D721Med (cell line): ENCODE measurements at places on chromosomes 13 and 19.

GRCh38 chr13:70386919-70387318, 278.7 kb upstream of the KLHL1 start:
- DNase-seq: no peak

- DNase-seq: no peak
These were observed 17.3 kb upstream of the MYDGF start for GRCh38 chr19:4687396-4687795.

- DNase-seq: no peak
These were observed 10.4 kb upstream of the ASF1B start for GRCh38 chr19:14146789-14147216.

DNA sequence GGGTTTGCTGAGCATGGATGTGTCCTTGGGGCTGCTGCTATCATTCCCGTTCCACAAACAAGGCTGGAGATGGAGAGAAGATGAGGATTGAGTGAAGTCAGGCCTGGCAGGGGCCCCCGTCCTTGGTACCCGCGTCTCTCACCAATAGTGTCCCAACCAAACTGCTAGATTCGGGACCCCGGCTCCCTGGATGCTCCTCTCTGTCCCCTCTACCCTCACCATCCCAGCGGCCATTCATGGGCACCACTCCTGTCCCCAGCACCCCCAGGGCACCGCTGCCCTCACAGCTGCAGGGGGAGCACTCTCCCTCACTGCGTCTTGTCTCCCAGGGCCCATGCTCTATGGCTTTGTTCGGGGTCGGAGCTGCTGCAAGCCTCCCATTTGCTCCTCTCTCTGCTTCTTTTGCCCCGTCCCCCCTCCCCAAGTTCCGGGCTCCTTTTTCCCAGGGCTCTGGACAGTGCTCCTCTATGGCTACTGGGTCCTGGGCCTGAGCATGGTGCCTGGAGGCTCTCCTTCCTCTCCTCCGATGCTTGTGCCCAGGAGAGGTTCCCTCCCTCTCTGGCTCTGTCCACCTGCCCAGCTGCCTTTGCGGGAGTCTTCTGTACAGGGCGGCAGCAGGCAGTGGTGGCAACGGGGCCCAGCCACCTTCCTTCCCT, 219.5 kb downstream of the TEX29 start:
- no peak for DNase-seq

DNA sequence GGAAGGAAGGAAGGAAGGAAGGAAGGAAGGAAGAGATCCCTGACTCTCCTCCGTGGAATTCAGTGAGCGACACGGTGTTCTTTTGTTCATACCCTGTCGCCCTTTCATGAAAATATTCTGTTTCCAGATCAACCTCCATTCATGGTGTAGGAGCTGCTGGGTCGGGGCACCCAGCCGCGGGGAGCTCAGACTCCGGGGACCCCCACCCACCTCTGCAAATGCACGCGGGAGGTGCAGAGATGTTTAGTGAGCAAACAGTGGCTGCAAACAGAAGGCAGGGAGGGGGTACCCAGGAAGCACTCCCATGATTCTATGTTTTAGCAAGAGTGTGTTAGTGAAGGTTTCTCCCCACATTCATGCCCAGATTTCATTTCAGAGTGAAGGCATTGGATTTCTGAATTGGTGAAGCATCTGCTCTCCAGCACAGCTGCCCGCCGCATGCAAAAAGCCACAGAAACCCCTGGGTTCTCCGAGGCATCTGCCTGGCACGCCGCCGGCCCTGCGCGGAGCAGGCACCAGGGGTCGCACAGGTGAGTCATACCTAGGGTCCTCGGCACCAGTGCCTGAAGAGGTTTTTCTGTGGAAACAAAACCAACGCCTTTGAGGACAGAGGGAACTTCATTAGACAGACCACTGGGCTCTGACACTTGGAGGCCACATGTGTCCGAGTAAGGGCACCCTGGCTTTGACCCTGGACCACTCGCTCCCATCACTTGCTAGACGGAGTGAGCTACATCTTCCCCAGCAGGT, 80.6 kb downstream of the ZNF557 start:
- no peak for DNase-seq

DNA sequence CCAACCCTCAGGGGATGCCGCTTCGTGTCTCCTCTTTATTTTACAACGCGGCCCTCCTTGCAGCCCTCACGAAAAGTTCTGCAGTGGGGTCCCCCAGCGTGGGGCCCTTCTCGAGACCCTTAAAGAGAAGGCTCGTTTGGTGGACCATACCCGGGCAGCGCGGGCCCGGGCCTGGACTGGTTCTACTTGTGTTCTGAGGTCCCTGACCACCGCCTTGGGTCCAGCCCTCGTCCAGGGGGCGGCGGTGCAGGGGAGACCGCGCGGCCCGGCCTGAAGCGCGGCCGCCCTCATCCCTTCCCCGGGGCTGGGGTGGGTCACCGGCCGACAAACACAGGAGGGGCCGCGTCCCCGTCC, 400 bp upstream of the SERP2 start:
- DNase-seq: no peak

DNA sequence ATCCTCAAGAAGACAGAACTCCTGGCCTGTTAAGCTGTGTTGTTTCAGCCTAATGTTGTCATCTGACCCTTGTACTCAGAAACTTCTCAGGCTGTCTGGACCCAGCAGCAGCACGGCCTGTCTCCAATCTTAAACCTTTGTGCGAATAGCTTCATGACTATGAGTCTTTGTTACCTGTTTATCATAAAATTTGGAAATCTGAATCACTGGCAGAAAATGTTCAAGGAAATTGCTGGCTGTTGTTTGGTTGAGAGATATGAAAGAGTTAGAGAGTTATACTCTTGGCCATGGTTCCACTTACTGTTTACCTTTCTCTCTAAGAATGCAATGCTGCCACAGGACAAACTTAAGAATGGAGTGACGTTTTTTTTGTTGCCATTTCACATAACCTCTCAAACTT, 59.6 kb downstream of the EFNB2 start:
- DNase-seq: no peak

DNA sequence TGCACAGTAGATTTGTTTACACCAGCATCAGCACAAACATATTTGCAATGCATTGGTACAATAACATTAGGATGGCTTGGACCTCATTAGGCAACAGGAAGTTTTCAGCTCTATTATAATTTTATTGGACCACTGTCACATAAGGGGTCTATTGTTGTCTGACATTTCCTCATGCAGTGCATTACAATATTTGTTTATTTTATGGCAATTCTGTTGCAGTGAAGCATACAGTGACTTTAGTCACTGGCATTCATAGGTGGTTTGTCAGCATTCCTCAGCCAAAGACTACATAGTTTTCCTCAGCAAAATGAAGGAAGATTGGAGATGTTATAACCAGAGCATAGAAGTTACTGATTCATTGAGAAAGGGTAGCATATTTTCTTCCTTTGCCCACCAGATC, 1732.9 kb downstream of the PCDH9 start:
- no peak for DNase-seq

GRCh38 chr13:53848366-53848961, 819.9 kb downstream of the OLFM4 start:
- no peak for DNase-seq

DNA sequence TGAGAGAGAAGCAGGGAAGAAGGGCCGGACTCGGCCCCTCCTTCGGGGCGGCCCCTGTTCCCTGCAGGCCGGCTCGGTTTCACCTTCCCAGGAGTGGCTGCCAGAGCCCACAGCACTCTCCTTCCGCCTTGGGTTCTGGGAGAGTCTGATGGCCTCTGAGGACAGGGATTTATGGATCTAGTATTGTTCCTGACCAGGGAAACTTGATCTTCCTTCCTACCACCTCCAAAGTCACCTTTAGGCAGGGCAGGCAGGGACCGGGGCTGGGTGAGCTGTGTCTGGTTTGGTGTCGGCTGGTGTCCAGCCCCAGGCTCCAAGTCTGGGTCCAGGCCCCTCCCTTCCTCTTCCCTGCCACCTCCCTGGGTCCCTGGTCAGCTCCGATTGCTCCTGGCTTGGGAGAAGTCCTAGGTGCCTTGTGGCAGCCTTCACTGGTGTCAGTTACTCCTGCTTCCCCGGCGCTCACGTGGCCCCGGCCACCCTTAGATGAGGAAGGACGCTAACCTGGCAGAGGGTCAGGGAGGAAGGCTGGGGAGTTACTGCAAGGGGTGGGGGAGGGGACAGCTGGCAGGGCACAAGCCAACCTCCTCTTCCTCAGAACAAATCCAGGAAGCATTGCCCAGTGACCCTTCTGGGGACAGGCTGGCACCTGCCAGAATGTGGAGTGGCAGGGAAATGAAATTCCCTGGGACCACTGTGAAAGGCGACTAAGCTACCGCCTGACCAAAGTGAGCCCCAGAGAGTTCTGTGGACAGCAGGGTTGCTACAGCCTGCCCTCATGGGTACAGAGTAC, 18.8 kb downstream of the RFX1 start:
- DNase-seq: no peak

GRCh38 chr19:34480971-34481841, at the start of gene WTIP:
Gene WTIP (plus strand): TSS chr19:34481758. CDS start chr19:34481975, 217 bp downstream.
- DNase-seq: no peak

DNA sequence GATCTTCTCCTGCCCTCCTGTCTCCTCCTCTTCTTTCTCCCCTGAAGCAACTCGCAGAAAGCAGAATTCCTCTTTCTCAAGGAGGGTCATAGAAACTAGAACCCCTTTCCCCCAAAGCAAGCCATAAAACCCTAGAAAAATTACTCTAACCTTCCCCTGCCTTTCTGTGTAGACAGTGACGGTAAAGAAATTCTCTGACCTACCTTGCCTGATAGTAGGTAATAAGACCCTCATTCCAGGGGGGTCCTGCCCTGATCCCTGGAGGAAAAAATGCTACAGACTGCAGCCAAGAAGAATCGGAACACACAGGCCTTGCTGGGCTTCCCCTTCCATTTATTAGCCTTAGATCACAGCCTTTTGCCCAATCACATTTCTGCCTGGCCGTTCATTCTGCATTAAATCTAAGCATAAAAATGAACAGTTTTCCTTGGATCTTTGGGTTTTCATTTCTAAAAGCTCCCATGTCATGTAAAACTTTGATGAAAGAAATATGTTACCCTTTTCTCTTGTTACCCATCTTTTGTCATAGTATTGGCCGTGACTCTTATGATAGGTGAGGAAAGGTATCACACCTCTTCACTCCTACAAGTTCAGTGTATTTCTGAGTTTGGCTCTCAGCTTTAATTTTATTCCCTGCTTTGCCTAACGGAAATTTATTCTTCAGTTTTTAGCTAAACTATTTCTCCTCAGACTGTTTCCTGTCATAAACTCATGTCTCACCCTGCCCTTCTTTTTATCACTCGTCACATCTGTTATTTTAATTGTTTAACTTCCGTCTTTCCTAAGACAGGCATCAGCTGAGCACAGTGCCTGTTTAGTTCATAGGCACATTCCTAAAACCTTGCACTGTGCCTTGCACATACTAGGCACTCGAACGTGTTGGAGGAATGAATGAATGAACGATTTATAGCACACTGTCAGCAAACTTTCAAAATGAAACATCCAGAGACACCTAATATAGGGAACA, 20.4 kb upstream of the CPB2 start:
- no peak for DNase-seq

GRCh38 chr19:4556597-4557127, 2.8 kb downstream of the SEMA6B start:
- no peak for DNase-seq

DNA sequence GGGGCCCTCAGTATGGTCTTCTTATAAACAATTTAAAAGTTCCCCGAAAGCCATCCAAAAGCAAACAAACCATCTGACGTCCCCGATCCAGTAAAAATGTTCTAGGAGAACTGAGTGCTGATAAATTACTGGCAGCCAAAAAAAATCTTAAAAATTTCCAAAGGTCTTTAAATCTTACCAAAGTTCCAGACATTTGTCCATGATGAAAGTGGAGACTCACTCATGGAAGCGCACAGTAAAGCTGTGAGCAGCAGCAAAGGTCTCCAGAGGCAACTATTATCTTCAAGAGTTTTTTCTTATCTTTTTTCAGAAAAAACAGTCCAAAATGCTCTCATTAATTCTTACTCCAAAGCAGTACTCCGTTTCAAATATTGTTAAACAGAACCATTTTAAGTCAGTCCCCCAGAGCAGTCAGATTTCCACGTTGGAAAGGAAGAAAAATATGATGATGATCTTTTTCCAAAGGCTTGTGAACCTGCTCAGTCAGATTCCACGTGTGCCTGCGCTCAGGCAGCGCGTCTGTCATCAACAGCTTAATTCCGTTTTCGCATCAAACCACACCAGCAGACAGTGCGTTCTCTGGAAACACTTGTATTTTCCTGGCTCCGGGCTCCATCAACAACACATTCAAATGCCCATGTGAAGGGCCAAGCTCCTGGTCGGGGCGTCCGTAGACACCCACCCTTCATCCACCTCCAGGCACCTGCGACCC, 85.4 kb downstream of the COL4A1 start:
- DNase-seq: no peak

DNA sequence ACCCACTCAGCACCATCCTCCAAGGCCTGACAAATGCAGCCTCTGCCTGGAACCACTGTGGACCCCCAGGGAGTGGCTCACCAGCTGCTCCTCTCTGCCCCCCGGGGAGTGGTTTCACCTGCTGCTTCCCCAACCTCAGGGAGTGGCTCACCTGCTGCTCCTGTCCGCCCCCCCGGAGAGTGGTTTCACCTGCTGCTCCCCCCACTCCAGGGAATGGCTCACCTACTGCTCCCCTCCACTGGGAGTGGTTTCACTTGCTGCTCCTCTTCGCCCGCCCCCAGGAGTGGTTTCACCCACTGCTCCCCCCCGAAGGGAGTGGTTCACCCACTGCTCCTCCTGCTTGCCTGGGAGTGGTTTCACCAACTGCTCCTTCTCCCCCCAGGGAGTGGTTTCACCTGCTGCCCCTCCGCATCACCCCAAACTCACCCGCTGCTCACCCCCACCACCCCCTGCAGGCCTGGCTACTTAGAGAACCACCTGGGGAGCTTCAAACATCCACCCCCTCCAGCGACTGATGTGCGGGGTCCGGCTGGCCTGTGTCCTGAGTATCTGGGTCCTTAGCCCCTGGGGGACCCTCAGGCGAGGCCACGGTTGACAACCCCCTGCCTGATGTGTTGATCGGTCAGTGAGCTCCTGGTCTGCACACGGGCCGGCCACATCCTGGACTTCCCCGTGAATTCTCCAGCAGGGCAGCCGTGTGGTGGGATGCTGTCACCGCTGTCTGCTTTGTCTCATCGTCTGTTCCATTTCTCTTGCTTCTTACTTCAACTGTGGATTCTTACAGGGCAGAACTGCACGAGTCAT, 14.6 kb upstream of the TMEM255B start:
- DNase-seq: no peak

- DNase-seq: no peak
These were observed 15.1 kb downstream of the SBNO2 start for GRCh38 chr19:1158885-1159448.
